ENCODE measurements at places on chromosomes 11 and 22.

DNA sequence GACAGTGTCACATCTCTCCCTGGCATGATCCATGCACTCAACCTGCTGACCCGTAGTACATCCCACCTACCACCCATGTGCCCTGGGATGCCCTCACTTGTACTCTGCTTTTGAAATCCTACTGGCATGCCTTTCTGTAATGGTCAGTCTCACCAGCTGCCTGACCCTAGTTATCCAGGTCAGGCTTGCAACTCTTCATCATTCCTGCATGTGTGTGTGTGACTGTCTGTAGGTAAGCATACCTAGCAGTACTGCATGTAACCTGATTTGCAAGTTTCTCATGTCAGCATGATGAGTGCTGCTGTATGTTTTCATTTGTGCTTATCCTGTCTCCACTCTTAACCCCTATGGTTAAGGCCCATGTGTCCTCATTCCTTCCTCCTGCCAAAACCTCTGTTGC lies 202.0 kb upstream of the MTNR1B start:
- DNase-seq = no peak

DNA sequence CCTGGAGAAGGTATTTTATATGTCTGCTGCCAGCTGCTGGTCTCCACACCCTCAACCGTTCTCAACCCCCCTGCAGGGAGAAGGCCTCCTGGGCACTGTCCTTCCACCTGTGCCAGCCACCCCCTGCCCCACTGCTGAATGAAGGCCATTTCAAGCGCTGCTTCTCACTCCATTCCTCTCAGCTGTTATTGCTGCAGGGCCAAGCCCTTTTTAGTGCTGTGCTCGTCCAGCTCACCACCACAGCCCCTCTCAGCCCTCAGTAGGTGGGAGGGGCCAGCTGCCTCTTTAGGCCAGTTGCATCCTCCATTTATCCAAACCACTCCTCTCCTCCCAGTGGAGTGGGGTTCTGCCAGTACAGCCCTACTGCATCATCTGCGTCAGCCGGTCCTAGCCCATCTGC lies 1.8 kb upstream of the WBP2NL start:
- no peak for DNase-seq

DNA sequence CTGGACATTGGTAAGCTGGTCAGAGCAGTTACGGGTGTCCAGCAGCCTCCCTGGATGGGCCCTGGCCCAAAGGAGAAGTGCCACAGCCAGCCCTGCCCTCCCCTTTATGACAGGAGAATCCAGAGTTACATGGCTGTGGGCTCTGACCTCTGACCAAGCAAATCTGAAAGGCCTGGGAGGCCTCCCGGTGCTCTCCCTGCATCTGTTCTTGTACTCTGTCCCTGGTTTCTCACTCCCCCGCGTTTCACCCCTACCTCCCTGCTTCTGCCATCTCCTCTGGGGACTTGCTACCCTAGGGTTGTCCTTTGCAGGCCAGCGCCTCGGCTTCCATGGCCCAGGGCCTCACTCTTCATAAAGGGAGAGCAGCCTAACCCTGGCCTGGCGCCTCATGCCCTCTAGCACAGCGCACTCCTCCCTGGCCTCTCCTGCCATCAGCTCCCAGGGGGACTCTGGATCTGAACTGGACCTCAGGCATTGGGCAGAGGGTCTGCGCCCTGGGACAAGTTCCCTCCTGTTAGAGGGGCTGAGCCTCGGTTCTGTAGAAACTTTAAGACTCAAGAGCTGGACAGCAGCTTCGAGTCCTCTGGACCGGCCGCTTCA lies 10.7 kb downstream of the PICK1 start:
- DNase-seq = no peak

DNA sequence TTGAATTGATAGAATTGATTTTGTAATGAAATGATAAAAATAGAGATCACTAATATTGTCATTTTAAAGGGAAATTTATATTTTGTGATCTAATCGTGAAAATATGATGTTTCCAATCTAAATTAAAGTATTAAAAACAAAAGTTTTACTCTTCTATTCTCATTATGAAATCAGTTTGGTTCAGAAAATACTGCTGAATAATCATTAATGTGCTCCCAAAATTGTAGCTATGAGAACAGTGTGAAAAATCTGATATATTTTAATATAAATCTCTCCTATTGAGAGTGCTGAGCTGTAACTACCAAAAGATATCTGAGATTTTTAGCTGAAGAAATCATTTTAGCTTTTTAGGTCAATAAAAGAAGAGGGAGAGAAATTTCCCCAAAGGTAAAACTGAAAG lies 287.5 kb upstream of the ANO3 start:
- DNase-seq = no peak

GRCh38 chr11:119483881-119484371 lies 61.0 kb upstream of the THY1 start:
- no peak for DNase-seq

Data from stimulated activated CD4-positive, alpha-beta T cell treated with anti-CD3 and anti-CD28 coated beads, Interleukin-15, amount 100 ng/mL, for 24 hours (primary cell).